ENCODE measurements at places on chromosomes 11 and 22.

- no peak for DNase-seq
Measured at GRCh38 chr11:122584670-122585069, 70.9 kb upstream of the UBASH3B start.

- DNase-seq, result no peak
Measured at GRCh38 chr11:104694259-104695064, 203.8 kb downstream of the CASP12 start.

GRCh38 chr11:108984523-108984922 lies 319.7 kb downstream of the DDX10 start:
- no peak for DNase-seq

GRCh38 chr11:225734-226453 lies 10.2 kb downstream of the SIRT3 start:
- DNase-seq, result no peak

- no peak for DNase-seq
Measured at GRCh38 chr22:23749841-23750301, 1.0 kb downstream of the ZNF70 start.

- no peak for DNase-seq
Measured at GRCh38 chr22:27205492-27206373, 548.3 kb downstream of the MIAT start.

- no peak for DNase-seq
Measured at GRCh38 chr22:48407256-48407955, 1420.3 kb downstream of the BRD1 start.

DNA sequence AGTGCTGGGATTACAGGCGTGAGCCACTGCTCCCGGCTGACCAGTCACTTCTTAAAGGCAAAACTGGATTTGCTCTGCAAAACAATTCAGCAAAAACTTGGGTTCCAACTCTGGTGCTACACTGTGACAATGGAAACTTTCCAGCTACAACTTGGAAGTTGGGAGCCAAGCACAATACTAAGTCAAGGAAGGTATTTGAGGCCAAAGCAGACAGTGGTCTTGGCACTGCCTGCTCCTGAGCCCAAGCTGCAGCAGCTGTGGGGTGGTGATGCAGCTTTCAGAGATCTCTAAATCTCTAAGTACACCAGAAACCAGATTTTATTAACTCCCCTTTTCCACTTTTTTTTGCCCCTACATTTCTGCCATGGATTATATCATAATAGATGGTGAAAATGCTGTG lies 17.5 kb downstream of the ADM start:
- DNase-seq, result no peak

DNA sequence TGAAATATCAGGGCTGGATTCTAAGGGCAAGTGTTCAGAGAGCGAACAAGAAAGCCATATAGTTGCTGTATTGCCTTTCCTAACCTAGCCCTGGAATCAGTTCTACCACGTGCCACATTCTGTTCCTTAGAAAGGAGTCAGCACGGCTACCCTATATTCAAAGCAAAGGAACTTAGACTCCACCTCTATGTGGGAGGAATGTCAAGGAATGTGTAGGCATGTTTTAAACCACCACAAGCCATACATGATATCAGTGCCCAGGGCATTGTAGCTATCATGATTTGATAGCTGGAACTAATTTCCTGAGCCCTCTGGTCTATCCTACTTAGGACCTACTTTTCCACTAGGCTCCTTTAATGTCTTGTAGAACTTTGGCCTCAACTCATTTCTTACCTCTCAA lies 2.5 kb upstream of the EIF4ENIF1 start:
- DNase-seq, result no peak

GRCh38 chr11:18768472-18768901 lies 23.1 kb downstream of the PTPN5 start:
- peak; percentile 10 for DNase-seq

GRCh38 chr11:15780382-15780781 lies 576.0 kb downstream of the SOX6 start:
- no peak for DNase-seq

GRCh38 chr11:10688401-10688800 lies 5.2 kb downstream of the IRAG1 start:
- no peak for DNase-seq

DNA sequence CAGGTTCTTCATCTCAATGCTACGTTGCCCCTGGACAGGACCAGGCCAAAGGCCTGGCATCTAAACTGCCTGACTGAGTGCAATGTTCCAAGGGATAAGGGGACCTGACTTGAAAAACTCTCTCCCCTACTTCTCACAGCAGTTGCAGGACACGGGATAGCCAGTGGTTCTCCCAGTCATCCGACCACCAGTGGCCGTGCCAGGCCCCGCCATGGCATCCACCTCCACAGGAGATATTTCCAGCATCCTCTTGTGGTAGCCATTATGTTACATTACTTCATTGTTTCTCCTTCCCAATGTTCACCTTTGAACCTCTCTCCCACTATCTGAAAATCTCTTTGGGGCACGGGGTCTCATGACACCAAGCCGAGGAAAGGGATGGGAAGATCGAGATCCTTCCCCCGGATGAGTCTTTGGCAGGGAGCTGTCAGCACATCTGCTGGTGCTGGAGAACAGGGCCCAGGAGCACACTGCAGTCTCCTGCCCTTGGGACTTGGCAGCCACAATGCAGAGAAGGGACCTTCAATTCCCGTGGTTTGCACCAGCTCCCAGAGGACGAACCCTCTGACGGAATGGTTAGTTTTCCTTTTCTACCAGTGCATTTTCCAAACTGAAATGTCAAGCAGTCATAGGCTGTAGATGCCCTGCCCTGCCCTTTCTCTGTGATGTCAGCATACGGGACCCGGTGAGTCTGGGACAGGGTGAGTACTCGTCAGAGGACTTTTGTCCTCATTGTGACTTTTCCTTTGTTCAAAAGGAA lies 121.2 kb downstream of the ETS1 start:
- no peak for DNase-seq

DNA sequence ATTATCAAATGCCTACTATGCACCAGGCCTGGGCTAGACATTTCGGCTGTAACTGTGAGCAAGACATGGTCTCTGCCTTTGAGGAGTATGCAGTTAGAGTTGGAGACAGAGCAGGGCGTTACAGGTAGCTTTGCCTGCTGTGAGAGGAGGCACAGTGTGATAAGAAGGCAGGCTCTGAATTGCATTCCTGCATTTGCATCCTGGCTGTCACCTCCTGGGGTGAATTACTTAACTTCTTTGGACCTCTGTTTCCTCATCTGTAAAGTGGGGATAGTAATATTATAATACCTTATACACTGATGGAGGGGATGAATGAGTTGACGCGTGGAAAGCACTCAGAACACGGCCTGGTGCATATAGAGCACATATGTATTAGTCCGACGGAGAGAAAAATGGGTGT lies 118.1 kb upstream of the ARHGAP20 start:
- no peak for DNase-seq

DNA sequence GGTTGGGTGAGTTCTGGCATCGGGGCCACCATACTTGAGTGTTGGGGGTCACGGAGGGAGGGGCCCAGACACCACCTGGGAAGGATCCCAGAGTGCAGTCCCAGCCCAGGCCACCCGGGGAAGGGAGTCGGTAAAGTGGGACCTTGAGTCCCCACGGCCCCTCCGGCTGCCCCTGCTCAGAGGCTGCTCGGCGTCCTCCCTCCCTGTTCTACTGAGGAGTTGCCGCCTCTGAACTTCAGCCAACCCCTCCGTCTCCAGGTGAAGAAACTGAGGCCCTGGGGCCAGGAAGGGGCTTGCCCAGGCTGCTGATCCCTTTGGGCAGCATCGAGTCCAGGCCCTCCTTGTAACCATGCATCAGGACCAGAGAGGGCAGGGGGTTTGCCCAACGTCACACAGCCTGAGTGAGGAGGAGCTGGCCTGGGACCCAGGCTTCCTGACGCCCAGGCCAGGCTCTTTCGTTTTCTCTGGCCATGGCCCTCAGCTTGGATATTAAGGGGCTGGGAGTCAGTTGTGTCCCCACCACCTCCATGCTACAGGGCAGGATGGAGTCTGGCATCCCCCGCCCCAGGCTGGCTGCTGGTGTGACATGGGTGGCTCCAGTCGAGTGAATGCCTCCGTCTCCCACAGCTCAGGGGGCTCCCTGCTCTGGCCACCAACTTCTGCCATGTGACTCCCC lies 1.3 kb downstream of the PARVG start:
- no peak for DNase-seq

- no peak for DNase-seq
Measured at GRCh38 chr11:111089759-111090158, 155.8 kb upstream of the POU2AF2 start.

DNA sequence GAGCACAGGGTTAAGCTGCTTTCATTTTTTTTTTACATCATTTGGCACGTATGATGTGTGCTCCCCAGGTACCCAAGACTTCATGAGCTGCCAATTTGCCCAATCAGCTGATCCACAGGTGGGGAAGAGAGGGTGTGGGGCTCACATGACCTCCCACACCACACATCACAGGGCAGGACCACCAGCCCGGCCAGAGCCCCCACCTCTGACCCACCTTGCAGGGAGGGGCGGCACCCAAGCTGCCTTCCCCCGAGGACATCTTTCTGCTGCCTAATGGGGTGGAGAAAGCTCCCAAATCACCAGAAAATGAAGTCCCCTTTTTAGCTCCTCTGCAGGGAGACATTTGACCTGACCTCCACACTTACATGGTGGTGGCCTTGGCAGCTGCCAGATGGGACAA lies 119.8 kb downstream of the MPPED1 start:
- no peak for DNase-seq

- no peak for DNase-seq
Measured at GRCh38 chr11:79397252-79397651, 43.6 kb downstream of the TENM4 start.

GRCh38 chr22:18947905-18948304 lies 11.8 kb upstream of the PRODH start:
- peak; percentile 43 for DNase-seq

- no peak for DNase-seq
Measured at GRCh38 chr11:37533087-37533486, 935.1 kb upstream of the RAG2 start.

DNA sequence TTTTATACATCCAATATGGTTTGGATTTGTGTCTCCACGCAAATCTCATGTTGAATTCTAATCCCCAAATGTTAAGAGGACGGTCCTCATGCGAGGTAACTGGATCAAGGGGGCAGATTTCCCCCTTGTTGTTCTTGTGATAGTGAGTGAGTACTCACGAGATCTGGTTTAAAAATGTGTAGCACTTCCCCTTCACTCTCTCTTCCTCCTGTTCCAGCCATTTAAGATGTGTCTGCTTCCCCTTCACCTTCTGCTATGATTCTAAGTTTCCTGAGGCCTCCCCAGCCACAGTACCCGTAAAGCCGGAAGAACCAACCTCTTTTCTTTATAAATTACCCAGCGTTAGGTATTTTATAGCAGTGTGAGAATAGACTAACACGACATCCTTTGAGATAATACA lies 98.6 kb downstream of the TTC28 start:
- no peak for DNase-seq

DNA sequence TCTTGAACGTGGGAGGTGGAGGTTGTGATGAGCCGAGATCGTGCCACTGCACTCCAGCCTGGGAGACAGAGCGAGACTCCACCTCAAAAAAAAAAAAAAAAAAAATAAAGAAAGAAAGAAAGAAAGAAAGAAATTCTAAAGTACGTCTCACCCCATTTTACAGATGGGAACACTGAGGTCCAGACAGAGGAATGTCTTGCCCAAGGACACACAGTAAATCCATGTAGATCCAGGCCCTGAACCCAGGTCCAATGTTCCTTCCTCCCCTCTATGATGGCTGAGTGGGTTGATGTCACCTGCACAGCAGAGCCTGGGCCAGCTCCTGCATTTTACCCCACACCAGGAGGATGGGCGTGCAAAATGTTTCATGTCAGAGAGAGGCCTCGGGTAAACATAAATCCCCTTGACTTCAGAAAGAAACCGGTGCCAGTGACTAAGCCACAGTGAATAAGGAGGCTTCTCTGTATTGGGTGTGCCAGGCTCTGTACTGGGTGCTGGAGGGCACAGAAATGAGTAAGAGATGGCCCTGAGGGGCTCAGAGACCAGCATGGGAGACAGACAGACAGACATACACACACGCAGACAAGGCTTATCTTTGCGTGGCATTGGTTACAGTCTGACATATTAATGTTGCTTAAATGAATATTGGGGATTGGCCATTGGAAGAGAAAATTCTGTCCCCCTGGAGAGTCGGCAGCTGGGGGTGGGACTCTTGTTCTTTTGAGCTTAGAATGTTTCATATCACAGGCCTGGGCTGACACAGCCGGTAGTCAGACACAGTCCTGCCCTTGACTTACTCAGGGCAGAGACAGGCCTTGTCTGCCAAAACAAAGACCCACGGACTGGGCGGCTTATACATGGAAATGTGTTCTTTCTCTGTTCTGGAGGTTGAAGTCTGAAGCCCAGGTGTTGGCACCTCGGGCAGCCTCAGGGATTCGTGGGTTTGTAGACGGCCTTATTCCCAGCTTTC lies 105.4 kb downstream of the MIAT start:
- DNase-seq, result no peak

DNA sequence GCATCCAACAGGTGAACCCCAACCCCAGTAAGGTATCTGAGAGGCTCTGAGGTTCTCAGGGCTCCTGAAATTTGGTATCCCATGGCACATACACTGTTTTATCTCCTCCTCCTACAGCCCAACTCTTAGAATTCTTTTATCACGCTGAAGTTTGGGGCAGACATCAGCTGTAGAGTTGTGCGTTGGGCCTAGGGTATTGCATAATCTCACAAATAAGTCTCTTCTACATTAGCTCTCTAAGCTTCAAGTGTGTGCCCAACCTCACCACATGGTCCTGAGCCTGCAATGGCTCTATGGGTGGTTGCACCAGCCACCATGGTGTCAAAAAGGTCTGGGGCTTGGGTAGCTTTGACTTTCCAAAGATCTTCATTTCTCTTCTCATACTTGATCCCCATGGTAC lies 603.0 kb downstream of the BUD13 start:
- DNase-seq, result no peak

DNA sequence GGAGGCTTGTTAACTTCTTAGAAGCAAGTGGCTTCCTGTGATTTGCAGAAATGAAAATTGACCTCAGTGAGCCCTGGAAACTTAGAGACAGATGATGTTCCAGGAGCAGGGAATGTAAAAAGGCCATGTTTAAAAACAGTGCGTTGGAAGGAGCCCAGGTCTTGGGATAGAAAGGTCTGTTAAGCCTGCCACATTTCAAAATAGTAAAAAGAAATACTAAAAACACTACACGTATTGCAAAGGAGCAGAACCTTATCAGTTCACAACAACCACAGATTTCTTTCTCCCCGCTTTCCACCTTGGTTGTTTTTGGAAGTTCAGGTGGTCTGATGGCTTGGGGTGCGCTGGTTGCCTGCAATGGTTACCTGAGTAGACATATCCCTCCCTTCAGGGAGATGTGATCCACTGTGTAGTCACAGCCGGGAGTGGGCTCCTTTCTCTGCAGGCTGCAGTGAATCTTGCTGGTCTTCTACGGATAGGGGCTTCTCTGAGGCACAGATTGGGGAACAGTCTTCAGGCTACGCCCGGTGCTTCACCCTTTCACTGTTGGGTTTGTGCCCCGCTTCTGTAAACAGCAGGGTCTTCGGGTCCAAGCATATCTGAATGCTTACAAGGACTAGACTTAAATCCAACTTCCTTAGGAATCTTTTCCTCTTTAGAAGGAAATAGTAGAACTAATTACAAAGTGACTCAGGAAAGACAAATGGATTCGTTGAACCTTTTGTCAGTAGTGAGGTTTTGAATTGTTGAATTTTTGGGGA lies 1.9 kb downstream of the TEAD1 start:
- no peak for DNase-seq

- DNase-seq, result no peak
Measured at GRCh38 chr11:2655834-2656622, 43.8 kb downstream of the KCNQ1OT1 start.

GRCh38 chr11:120248551-120249278 lies 8.8 kb downstream of the POU2F3 start:
- no peak for DNase-seq

Measured in activated naive CD4-positive, alpha-beta T cell treated with anti-CD3 and anti-CD28 coated beads, Interleukin-2, amount 50 U/mL, for 72 hours (primary cell).